ENCODE measurements at places on chromosomes 13 and 19.

DNA sequence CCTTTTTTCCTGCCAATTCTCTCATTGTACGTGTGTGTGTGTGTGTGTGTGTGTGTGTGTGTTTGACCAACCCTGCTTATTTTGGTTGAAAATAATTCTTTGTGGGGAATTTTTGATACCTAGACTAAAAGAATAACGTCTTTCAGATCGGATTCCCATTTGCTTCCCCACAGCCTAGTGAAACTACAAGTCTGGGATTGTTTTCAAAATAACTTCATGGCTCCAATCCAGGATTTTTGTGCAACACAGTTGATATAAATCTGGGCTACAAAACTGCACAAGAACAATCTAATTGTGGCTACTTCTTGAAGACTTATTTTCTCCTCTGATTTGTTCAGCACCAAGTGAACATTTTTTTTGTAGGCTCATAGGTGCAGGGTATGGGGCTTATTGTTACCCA, 332.8 kb upstream of the MIR17HG start:
- DNase-seq, result no peak

- DNase-seq, result no peak
Measured at GRCh38 chr19:8204961-8205360, 4.2 kb upstream of the CERS4 start.

DNA sequence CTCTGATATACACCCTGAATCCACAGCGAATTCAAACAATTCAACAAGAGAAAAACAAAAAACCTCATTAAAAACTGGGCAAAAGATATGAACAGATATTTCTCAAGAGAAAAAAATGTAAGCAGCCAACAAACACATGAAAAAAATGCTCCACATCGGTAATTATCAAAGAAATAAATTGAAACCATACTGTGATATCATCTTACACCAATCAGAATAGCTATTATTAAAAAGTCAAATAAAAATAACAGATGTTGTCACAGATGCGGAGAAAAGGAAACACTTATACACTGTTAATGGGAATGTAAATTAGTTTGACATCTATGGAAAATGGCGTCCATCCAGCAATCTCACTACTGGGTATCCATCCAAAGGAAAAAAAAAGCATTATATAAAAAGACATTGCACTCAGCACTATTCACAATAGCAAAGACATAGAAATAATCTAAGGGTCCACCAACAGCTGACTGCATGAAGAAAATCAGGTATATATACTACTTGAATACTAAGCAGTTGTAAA, 1495.0 kb upstream of the PCDH20 start:
- DNase-seq, result no peak

- DNase-seq, result no peak
Measured at GRCh38 chr13:33761740-33762139, 56.2 kb upstream of the RFC3 start.

DNA sequence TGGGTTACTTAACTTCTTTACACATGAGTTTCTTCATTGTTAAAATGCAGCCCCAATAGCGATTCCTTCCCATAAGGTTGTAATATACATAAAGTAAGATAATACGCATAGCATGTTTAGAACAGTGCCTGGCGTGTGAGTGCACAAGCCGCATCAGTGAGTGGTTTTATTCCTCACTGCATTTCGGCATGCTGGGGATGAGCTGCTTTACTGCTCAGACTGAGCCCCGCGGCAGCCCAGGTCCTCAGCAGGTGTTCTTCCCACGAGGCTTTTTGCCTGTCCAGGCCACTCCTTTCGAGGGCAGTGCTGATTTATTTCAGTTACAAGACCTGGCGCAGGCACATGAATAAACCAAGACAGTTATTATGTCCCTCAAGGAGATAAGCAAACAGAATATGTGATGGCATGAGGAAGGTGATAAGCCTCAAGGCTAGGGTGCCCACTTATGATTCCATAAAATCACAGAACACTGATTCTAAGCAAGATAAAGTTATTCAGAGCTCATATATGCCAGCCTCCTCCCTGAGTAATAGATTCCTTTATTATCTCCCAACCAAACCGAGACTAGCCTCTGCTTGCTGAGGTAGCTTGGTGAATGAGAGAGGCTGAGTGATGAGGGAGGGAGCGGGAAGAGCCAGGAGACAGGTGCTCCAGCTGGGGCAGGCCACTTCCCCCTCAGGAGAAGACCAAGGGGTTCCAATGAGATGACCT, 505.5 kb downstream of the DIAPH3 start:
- no peak for DNase-seq

GRCh38 chr13:99299256-99299919, 7.8 kb downstream of the GPR183 start:
- no peak for DNase-seq
